ENCODE measurements at places on chromosomes 2 and 18.

DNA sequence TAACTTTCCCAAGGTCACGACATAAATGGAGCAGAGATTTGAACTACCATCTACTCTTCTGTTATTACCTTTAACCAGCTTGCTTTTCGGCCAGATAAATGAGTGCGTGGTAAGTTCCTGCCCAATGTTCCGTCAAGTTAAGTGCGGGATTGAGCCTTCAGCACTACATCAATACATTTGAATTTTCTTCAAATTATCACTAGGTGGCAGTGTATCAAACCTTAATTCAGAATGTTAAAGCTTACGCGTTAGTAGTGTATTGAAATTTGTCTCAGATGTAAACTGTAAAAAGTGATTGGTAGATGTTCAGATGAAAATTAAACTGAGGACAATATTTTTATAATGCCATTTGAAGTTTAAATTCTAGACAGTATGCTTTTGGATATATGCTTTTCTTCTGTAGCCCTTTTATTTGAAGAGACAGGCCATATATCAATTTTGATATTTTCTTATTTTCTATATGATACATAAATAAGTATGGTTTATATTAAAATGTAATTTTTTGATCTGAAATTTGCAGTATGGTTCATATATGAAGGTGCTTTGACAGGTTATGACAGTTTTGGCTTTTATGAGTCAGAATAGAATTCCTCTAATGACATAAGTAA lies 681.3 kb downstream of the ADCYAP1 start:
- DNase-seq: no peak

DNA sequence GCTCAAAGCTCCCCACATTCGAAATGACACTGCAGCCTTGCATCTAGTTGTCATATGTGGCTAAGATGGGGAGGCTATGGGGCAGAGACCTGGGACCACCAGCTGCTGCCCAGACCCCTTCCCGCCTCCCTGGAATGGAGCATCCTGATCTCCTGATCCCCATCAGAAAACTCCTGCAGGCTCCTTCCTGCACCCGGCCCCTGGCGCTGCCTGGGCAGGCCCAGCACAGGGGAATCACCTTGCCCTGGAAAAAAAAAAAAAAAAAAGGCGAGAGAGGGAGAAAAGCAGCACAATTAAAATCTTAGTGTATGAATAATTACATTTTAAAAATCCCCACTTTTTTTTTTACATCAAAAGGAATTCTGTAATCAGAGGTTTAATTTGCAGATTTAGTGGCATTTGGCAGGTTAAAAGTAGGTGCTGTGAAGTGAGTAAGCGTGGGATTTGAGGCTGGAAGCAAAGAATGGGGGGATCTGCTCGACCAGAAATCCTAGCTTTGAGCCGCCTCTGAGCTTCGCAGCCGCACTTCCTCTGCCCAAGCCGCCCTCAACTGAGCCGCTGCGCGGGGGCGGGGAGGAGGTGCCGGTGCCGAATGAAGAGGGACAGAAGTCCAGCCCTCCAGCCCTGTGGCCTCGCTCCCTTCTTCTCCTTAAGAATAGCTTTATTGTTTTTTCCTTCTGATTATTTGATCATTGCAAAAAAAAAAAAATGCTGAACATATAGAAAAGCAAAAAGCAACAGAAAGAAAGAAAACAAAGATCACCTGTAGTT lies 30.0 kb downstream of the THNSL2 start:
- no peak for DNase-seq

DNA sequence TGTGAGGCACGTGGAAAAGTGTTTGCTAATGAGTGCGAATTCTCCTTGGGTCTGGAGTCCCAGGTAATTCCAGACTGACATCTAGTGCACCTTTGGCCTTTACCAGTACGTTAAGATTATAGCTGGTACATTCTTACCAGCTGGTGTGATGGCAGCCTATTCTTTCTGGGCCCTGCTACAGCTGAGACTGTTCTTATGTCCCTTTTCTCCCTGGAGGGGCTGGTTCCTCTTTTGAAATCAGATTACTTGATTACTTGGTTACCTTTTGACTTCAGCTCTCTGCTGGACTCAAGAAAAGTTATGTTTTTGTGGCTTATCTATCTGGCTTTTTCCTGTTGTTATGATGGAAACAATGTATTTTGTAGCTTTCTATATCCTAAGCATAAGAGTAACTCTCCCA lies 14.5 kb downstream of the CABYR start:
- no peak for DNase-seq

DNA sequence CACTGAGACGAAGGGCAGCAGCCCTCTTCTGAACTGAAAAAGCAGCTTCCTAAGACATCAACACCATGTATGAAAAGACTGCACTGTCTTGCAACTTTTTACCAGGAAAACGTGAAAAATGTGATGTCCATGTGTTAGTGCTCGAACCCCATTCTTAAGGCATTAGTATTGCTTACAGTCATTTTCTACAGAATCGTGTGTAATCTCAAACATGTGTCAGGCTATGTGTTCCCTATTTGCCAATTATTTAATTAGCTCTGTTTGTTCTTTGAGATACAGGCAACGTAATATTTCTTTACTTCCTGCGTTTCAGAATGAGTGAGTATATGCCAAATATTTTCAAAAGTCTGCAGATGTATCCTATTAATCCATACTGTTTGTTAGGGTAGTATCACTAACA lies 307.7 kb upstream of the CCDC68 start:
- no peak for DNase-seq

GRCh38 chr2:23322567-23323197 lies 62.3 kb upstream of the KLHL29 start:
- no peak for DNase-seq

- DNase-seq: no peak
Measured at GRCh38 chr2:228723599-228723998, 542.1 kb upstream of the SPHKAP start.
